ENCODE measurements at places on chromosomes 16 and 17.

DNA sequence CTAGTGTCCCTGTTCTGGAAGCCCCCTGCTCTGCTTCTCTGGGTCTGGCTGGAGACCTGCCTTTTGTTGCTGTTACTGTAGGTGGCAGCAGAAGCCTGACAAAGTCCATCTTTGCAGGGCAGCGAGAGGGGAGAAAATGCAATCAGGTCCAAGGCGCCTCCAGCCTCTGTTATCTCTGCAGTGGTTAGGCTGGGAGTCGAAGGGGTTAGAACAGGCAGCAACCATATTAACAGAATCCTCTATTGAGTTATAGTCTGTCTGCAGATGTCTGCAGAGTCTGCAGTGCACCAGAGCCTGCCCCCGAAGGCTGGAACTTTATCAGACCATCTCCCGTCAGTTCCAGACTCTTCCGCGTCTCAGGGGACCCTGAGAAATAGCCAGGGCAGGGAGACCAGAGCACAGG lies 404.9 kb upstream of the EEF2KMT start:
- DNase-seq, result no peak

- DNase-seq, result no peak
Observed at GRCh38 chr17:73132085-73132492, 32.7 kb upstream of the SSTR2 start.

DNA sequence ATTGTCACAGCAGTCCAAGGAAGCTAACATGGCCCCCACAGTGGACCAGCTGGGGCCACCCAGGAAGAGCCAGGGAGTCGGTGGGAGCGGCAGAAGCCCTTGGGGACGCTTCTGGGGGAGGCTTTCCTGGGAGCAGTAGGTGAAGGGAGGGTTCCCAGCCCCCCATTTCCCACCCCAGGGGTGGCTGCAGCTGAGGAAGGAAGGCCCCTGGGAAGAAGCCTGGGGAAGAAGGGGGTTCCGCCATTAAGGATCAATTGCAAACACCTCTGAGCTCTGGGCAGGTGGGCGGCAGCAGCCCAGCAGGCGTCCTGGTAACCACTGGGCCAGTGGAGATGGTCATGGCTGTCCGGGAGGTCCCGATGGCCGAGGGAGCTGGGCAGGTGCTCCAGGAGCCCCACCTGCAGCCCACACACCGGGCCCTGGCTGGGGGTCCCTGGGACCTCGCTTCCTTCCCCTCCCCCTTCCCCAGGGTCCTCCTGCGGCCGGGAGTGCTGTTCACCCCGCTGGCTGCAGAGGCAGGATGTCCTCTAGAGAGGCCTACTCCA lies 592 bp upstream of the PERCC1 start:
- DNase-seq, result no peak

GRCh38 chr16:30741461-30741914 lies 6.7 kb upstream of the PHKG2 start:
- no peak for DNase-seq

DNA sequence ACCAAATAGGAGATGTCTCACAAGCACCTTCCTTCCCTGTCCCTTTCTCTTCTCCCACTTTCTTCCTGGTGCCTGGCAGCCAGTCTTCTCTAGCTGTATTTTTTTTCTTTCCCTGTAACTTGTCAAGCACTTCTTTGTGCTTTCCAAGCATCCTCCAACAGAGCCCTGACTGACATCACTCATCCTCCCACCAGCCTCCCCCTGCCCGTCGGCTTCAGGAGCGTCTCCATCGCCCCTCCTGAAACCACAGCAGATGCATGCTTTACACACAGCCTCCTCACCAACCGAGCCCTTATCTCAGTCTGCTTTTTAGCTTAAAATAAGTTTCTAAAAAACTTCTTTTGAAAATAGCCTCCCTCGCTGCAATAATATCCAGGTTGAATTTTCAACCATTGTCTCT lies 268.7 kb upstream of the CDH5 start:
- no peak for DNase-seq

DNA sequence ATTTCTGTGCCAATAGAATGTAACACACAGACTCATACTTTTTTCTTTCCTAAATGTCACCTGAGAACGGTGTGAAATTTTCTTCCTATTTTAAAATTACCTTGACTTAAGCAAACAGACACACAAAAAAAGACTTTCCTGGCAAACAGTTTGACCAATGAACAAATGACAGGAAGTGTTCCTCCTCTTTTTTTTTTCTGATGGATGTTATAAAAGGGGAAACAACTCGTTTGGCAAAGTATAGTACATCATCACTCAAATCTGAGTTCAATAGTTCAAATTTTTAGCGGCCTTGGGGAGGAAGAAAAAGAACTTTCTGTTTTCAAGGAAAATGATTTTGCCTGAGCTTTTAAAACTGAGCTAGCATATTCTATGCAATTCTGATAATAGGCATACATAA lies 19.8 kb downstream of the HS3ST3A1 start:
- DNase-seq, result no peak
